ENCODE measurements at places on chromosomes 6 and 20. TPM values are rescaled to one million over a fixed set of nuclear protein-coding genes. Genes with fewer than 3 reads are reported as not detected.

FAM83B gene
- total RNA-seq: 35.8 TPM

TMEM74B gene
- 4.2 TPM for total RNA-seq

EBF4 gene
- 23.1 TPM for total RNA-seq

LAMA4 gene
- 56.5 TPM for total RNA-seq

PBOV1 gene
- not detected for total RNA-seq

ENPP4 gene
- 4.4 TPM for total RNA-seq

PRRT1 gene
- 8.8 TPM for total RNA-seq

CST5 gene
- not detected for total RNA-seq

LIN28B gene
- total RNA-seq: not detected

FOXO3 gene
- total RNA-seq: 110 TPM

DNA sequence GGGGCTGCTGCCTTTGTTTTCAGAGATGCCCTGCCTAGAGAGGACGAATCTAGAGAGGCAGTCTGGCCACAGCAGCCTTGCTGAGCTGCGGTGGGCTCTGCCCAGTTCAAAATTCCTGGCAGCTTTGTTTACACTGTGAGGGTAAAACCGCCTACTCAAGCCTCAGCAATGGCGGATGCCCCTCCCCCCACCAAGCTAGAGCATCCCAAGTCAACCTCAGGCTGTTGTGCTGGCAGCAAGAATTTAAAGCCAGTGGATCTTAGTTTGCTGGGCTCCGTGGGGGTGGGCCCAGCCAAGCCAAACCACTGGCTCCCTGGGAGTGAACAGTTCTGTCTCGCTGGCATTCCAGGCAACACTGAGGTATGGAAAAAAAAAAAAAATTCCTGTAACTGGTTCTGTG, 970.9 kb downstream of the TBC1D32 start:
- DNase-seq: no peak

DNA sequence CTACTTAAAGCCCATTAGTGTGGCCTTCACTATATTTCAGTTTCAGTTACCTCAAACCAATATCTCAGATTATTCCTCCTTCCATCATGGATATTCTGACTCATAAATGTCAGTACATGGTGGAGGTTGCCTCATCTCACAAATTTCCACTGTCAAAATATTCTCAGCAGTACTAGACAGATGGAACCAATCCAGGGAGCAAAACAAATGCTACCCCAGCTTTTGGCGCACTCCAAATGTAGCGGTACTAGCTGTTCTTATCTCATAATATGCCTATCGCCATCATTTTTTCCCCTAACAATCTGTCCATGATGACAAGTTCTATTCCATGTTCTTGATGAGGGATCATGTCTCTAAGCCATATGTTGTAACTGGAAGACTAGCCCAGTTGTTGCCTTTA, 1026.1 kb downstream of the KIF16B start:
- DNase-seq: no peak

DNA sequence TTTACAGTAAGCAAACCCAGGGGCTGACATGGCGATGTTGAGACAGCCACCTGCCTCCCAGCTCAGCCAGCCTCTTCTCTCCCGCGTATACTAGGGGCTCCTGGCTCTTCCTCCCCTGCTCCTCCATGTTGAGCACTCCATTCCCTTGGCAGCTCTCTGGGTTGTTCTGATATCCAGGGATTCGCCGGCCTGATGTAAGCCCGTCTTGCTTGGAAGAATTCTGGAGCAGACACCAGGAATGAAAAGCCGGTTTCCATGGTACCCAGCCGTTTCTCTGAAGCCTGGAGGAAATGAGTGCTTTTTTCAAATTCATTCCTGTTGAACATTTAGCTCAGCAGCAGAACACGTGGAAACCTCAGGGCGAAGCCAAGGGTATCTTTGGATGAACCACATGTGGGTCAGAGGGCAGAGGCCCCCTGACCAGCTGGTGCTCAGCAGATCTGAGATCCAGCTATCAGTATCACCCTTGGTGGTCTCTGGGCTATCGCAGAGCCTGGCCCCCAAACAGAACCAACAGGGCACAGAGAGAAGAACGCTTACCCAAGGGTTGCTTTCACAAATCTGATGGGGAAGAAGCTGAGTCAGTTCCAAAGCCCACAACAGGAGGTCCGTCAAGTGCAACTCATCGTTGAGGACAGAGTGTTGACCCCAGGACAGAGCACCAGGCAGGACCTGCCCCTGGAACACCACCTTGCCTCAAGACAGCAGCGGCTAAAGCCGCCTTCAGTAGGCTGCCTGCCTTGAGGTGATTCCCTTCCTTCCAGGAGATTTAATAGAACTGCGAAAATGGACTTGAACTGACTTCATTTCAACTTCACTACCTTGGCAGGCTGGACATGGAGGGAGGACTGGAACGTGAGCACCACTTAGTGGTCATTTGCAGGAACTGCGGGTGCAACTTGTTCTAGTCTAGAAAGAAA, 96.1 kb upstream of the RIN2 start:
- no peak for DNase-seq

GRCh38 chr6:136547871-136548270, 2.4 kb downstream of the MAP7 start:
- DNase-seq: no peak

DNA sequence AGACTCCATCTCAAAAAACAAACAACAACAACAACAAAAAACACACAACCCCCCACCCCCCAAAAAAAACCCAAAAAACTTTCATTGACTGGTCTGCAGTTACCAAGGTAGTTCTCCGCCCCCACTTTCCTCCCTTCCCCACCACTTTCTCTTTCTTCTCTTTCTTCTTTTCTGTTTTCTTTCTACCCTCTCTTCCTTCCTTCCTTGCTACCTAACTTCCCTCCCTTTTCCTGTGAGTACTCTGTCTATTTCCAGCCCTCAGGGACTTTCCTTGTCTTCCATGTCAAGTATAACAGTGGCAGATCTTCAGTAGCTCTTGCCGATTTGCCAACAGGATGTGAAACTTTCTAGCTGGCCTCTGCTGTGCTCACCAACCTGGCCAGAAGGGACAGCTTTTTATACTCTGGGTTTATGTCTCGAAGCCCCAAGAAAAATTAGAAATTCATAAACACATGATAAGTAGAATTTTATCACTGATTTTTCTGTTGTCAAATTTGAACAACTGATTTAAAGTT, 399.5 kb downstream of the QKI start:
- no peak for DNase-seq

DNA sequence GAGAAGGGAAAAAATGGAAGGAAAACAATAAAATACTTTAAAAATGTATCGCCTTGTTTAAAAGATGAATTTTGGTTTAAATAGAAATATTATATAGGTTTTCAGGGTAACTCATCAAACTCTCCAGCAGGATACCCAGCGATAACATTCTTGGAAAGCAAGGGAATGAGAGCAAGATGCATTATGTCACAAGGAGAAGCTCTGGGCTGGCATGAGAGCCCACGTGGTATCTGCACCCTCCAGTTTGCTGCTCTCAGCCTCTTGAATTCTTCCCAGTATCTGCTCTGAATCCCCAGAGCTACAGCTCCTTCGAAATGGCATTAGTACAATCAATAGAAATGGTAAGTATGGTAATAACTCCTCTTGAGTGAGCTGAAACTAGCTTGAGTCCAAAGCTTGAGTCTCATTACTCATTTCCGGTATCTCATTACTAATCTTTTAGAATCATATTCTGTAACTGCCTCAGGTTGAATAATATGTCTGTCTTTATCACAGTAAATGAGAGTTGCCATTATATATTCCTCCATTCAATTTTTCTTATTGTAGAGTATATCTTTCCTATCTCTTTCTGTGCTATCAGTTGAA, 4.9 kb upstream of the TMEM242 start:
- DNase-seq: no peak

DNA sequence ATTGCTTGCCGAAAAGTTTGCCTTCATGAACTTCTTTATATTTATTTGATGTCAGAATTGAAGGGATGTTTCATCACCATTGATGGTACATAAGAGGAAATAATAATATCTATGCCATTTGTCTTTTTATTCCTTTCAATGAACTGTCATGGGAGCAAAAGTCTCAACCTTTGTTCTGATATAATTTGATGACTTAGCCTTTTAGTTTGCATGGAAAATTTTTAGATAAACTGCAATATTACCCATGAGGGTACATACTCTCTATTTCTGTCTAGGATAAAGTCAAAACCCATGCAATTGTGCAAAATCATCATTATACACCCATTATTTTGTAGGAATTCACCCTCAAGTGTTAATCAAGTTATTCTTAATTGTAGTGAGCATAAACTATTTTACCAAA, 15.9 kb downstream of the TBXT start:
- no peak for DNase-seq

- DNase-seq: no peak
Measured at GRCh38 chr6:147900247-147900830, 391.8 kb downstream of the SAMD5 start.

- DNase-seq: no peak
Measured at GRCh38 chr6:142222022-142222421, 75.0 kb downstream of the VTA1 start.

DNA sequence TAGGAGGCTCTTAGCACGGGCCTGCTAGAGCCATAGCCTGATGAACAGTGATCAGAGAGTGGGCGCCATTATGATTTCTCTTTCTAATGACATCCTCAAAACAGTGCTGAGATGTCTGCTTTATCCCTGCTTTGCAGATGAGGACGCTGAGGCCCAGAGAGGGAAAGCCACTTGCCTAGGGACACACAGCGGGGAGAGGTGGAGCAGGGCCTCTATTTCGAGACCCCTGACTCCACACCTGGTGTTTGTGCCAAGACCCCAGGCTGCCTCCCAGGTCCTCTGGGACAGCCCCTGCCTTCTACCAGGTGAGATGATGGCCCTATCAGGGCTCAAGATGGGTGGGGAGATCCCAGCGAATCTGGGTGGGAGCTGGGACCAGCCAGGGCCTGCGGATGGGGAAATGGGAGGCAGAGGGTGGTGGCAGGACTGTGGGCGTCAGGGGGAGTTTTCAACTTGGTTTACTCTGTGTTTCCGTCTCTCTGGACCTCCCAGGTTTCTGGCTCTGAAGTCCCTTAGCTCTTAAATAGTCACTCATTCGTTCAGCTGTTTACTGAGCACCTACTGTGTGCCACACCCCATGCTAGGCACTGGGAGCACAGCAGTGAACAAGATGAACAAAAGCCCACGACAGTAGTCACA, 36.7 kb downstream of the SRC start:
- DNase-seq: no peak

- no peak for DNase-seq
Measured at GRCh38 chr6:43943099-43943766, 173.2 kb downstream of the VEGFA start.

DNA sequence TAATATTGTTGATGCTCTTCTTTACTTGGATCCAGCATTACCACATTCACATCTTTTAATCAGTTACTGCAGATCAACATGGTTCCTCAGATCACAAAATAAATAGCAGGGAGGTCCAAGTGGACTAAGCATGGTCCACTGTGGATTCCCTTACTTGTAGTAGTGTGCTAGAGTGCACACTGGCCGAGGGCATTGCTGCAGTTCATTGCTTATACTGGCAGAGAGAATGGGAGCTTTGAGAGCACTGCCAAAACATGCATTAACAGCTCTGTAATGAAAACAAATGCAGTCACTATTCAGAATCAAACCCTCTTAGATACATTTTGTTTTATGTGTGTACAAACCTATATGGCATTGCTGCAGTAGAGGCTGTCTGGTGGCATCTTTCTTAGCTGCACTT, 471.5 kb downstream of the CD109 start:
- no peak for DNase-seq

- no peak for DNase-seq
Measured at GRCh38 chr20:13690943-13691342, 52.2 kb upstream of the TASP1 start.

DNA sequence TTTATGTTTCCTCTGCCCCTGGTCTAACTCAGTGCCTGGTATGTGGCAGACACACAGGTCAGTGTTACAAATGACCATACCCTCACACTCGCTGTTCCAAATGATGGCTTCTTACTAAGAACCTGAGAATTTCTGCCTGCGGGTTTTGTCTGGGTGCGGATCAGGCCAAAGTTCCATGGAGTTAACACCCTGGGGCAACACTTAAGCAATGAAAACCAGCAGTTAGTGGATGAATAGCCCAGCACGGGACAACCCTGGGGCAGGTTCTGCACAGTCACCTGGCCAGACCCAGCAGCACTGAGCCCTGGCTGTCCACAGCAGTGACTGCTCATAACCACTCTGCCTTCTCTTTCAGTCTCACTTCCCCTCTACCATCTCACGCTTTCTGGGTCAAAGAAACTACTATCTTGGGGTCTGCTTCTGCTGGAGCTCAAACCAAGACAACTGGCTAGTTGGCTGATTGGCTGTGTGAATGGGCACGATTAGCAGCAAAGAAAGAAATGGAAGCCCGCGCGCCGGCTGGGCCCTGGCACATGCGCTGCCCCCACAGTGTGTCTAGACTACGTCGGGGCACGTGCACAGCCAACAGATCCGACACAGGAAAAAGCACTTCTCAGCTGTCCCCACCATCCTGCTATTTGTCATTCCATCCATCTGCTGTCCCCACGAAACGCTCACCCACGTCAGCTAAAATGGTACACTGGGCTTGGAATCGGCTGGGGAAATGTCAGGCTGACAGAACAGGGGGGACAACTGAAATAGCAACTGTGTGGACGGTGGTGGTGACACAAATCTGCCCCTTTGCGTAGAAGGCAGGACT, 36.6 kb downstream of the MGME1 start:
- DNase-seq: no peak

- no peak for DNase-seq
Measured at GRCh38 chr20:59823491-59824259, 109.8 kb downstream of the SYCP2 start.

DNA sequence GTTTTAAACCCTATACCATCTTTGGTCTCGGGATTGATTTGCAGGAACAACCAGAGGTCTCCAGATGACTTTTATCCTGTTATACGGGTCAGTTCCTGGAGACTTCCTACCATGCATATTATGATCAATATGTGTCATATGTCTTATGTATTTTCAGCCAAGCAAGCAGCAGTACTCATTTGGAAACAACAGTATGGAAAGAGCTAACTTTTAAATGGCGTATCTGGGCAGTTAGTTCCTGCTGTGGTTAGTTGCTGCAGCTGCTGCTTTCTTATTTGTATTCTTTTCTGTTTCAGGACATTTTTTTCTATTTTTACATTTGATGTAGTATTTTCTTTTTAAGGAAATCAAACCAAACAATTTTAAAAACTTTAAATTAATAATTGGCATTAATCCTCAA, 207.5 kb downstream of the MANEA start:
- no peak for DNase-seq

GRCh38 chr6:16688436-16688835, 72.8 kb downstream of the ATXN1 start:
- no peak for DNase-seq

- DNase-seq: no peak
Measured at GRCh38 chr6:137851669-137852068, 15.4 kb upstream of the TNFAIP3 start.

- DNase-seq: no peak
Measured at GRCh38 chr20:9595763-9596162, 81.4 kb downstream of the LAMP5 start.

- no peak for DNase-seq
Measured at GRCh38 chr20:48720256-48720985, 107.4 kb downstream of the PREX1 start.
